ENCODE measurements at places on chromosomes 5 and 9.

DNA sequence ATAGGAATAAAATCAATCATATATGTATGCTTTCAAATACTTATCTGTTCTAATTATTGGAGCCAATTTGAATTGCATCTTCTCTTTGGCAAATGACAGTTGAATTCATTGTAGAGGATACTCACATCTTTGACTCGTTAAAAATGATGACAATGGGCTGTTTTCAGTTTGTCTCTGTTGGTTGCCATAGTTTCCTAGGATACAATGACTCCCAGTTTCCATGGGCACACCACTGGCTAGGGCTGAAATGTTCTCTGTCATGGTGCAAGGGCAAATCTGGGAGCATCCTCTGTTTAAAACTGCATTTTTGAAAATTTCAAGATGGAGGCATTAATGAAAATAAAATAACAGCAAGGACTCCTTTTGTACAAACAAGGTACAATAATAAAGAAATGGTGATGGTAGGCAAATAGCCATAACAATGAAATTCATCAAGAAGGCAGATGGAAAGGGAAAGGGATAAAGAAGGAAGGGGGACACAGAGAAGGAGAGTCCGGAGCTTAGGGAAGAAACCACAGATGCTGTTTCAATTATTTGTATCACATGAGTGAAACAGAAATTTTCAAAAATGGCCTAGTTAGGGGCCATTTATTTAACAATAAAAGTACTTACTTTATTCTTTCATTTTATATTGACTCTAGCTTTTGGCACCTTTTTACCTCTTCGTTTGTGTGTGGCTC is 378.8 kb upstream of the SEMA6A start:
- peak; percentile 94 for DNase-seq

DNA sequence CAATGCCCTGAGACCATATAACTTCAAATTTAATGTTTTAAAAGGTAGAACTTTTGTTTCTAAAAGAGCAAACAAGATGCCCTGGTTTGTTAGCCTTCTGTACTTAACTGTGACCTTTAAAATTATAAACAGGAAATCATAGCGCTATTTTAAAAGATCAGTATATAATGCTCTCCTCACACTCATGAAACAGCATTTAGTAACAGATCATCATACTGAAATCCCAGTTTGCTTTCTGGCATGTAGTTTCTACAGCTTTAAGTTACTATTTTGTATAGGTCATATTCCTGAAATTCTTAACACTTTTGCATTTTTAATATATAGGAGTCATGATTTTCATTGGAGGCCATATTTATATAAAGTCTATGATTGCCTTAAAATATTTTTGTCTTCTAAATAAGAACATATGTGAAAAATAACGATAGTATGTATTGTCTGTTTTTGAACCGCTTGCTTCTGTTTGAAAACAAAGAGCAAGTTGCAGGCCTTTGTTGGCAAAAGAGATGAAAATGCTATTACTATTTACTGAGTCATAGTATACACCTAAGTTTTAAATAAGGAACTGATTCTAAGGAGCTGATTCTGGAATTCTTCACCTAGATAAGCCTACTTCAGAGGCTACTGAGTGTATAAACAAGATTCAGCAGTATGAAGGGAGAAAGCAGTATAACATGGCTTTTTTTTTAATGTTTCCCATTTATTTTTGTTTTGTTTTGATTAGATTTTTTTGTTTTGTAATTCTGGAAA is 20.5 kb downstream of the SRFBP1 start:
- DNase-seq, result no peak

DNA sequence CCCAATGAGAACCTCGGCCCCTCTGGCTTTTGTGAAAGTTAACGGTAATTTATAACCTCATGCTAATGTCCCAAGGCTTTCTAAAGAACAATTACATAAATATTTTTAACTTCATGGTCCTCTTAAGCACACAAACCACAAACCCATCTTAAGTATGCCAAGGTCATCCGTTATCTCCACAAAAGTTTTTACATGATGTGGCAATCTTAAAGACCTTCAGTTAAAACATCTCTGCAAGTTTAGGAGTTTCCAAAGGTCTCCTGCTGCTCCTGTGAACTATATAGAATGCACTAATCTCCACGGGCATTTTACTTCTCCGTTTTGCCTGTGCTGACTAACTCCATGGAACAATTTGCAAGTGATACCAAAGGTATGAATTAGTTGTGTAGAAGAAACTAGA is 228.2 kb downstream of the TLE1 start:
- no peak for DNase-seq

DNA sequence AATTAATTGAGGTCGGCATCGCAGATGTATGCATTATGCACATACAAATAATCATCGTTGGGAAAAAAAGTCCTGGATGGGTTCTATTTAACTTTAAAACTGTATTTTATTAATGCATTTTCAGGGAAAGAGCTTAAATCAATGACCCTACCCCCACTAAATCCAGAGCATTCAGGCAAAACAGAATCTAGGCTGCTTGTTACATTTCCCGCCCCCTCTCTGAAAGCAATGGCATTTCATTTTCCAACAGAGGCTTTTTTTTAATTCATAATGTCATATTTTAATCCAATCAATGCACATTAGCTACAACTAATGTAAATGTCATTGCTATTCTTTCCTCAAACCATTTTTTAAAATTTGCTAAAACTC is 117.4 kb upstream of the GRIA1 start:
- DNase-seq, result no peak

DNA sequence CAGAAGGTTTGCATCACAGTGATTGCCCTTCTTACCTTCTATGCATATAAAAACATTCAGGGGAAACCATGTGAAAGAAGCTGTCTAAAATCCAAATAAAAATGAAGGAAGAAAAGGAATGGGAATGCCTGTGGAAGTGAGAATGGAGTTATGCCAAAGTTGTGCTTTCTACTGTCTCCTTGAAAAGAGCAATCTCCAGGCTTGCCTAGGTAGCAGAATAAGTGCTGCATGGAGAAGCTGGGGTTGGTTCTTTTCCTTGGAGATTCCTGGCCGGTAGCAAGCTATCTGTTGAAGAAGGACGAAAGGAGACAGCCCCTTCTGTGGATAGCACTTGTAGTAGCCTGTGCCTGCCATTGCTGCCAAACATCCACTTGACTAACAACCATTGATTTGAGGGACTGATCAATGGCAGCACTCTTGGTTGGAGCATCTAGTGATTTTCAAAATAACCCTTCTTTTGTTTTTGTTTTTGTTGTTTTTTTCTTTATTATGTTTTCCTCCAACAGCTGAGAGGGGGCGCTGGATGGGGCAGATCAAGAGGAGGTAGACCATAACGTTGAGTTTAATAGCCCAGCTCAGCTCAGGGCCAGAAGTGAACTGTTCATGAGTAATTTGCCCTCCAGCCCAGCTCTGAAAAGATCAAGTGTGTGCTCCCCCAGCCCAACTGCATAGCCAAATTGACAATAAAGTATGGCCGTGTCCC is 1.6 kb downstream of the PLCXD3 start:
- DNase-seq, result no peak

GRCh38 chr5:138241688-138242571 is 28.8 kb upstream of the CDC23 start:
- no peak for DNase-seq

- DNase-seq, result peak; percentile 20
Measured at GRCh38 chr9:121280715-121281613, 13.0 kb downstream of the GSN start.

DNA sequence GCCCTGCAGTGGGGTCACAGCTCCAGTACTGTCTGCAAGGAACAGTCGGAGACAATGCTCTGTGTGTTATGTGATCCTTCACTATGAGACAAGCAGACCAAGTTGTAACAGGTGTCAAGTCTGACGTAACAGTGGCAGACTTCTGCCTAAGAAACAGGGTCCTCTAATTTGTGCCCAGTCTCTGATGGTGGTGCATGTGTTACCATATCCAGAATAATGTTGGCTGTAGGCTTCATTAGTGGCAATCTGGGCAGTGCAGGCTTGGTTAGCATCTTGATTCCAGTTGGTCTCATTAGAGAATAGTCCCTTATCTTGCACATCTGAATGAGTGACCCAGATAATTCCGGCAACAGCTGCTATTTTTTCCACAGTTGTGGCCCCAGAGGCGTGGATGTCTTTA is 33.8 kb downstream of the ZNF131 start:
- no peak for DNase-seq

GRCh38 chr5:81853030-81853357 is 102.1 kb upstream of the SSBP2 start:
- DNase-seq, result no peak

GRCh38 chr9:108166519-108166918 is 677.0 kb upstream of the KLF4 start:
- no peak for DNase-seq

DNA sequence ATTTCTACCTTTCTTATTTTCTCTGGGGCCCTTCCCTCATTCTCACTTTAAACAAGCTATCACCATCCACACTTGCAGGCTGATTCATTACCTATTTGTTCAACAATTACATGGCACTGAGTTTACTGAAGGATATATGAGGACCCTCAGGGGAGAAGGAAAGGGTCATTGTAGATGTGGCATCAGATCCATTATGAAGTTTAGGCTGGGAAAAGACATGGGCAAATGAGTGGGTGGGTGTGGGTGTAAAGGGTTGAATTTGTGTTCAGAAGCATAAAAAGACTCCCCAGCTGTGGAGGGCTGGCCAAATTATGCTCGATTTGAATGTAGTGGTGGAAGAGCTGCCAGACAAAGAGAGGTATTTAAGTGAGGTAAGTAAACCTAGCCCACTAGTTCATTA is 55.9 kb upstream of the MTAP start:
- DNase-seq, result no peak

GRCh38 chr5:178339272-178339671 is 106.7 kb upstream of the PHYKPL start:
- no peak for DNase-seq

DNA sequence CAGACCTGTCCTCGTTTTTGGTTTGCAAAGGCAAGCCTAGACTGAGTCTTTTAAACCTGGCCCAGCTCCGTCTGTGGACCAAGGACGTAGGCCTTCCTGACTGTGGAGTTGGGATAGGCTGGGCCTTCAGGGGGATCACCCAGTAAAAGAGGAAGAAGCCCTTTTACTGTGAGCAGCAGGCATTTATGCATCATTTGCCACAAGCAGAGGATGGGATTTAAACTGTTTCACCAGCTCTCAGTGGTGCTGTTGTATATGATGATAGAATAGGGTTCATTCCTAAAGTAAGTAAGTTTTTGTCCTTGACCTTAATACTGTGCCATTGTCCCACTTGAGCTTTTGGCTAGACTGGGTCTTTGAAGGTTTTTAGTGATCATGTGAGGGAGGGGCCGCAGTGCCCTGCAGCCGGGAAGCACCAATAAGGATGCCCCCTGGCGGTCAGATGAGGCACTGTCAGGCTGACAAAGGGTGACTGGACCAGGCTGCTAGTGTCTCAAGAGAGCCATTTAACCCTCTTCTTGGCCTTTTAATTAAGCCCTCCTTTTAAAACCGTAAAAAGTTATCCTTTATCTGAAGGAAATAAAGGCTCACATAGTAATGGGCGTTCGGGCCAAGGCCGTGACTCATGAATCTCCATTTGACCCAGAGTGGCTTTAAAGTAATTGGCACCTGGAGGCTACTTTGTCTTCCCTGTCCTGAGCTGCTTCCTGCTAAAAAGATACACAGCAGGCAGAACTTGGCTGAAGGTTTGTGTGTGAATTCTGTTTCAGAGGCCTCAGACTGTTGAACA is 74.0 kb downstream of the UBAP1 start:
- peak; percentile 69 for DNase-seq

DNA sequence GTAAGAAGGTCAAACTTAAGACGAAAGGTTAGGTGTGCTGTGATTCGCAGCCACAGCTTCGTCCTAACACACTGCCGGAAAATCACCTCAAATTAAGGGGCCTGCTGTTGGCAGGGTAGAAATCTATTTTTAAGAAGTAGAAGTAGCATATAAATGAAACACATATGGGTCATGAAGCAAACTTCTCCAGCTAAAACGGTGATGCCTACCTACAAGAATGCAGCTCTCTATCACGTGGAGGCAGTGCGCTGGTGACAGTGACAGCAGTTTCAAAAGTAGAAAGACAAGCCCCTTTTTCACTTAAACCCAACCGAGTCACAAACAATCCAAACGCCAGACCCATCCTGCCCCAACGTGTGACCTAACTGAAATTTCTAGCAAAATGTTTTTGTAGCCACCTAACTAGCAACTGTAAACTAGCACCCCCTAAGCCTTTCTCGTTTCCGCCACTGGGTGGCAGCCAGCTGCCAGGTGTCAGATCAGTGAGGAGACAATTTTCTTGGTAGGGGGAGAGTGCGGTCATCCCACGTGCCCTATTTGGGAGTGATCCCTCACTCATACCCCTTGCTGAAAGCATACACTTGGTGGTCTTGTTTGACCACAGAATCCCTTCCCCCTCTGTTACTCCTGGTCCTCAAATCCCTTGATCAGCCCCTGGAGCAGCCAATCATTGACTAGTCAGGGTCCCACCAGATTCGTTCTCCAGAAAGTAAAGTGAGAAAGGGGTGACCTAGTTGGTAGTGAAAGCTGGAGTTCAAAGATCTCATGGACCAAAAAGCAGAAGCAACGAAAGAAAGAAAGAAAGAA is 71.8 kb upstream of the MAMDC2 start:
- DNase-seq, result peak; percentile 66

- no peak for DNase-seq
Measured at GRCh38 chr9:69178583-69179011, 4.5 kb downstream of the TJP2 start.

GRCh38 chr5:72673180-72673579 is 143.3 kb upstream of the TNPO1 start:
- no peak for DNase-seq
